ENCODE measurements at places on chromosomes 12 and 14. TPM values are rescaled to one million over a fixed set of nuclear protein-coding genes. Genes with fewer than 3 reads are reported as not detected.
A peak's percentile ranks its signal among the peaks of the same experiment; 100 is the strongest.

TCTN1 gene
- 15.4 TPM for total RNA-seq

DNA sequence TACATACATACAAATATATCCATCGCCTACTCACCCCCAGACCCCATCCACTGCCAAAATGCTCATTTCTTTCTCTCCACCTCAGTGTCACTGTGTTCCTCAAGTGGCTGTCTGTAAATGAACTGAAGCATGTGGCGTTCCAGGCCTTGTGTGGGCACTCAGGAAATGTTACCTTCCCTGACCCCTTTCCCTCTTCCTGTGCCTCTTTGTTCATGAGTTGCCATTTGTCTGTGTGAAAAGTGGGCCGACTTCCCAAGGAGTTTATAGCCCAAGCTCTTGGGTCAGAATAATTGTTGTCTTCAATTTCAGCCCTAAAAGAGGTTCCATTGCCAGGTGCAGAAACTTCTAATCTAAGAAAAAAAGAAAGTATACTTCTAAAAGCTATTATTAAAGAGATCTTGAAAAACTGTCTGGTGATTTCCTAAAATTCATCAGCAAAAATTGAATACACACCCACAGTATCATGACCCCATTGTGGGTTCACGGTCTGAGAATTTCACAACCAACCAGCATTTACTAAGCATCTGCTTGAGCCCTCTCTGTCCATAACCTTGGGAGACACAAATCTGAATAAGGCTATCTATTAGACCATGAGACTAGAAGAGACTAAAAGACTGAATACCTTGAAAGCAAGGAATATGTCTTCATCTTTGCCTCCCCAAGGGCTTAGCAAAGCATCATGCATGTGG, 201.4 kb upstream of the EEA1 start:
- no peak for DNase-seq

- peak; percentile 85 for DNase-seq
These were observed 8.1 kb upstream of the PPP1R1A start for GRCh38 chr12:54596526-54596946.

DNA sequence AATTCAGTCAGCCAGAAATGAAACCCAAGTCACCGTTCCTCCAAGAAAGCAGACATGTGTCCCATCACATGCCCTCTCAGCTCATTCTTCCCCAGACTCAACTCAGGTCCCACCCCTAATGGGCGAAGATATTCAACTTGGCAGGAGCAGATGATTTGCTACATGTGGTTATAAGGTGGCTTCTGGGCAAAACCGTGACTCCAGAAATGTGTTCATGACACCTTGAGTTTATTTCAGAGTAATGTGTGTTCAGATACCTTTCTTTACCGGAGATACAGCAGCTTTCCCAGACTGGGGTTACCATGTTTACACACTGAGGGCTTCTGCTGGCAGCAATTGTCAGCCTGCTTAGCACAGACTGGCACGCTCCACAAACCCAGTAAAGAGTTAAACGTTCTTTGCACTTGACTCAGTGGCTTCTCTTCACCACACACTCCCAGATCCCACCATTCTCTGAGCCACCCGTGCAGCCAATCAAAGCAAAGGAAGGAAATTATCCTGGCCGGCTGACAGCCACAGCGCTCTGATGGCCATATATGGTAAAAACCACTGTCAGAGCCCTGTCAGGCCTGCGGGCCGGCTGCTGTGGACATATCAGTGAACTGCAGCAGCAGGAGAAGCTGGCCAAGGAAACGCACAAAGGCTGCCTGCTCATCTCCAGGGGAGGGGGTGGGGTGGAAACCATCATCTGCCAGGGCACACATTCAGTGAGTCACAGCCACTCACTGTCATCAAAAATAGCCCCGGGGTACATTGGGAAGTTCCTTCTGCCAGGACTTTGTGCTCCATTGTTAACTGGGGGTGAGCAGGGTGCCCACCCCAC, 39.9 kb downstream of the CORO1C start:
- DNase-seq: peak; percentile 88

DNA sequence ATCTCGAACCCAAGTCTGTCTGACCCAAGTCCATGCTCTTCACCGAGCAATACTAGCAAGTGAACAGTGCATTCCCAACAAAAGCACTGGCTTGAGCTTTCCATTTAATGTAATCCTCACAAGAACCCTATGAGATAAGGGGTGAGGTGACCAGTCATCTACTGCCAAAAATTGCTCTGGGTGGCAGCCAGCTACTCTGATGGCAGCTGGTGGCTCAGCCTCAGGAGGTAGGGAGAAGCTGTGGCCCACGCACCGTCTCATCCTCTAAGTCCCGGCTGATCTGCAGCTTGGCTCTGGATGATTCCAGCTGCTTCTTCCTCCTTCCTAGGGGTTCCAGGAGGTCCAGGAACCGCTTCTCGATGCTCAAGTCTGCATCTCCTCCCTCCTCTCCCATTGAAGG, 75.2 kb downstream of the PLEKHG3 start:
- no peak for DNase-seq

- no peak for DNase-seq
These were observed 48.6 kb upstream of the PPP1R12A start for GRCh38 chr12:79983492-79983891.

GRCh38 chr12:45878630-45879255, 111.6 kb downstream of the SCAF11 start:
- peak; percentile 78 for DNase-seq

DNA sequence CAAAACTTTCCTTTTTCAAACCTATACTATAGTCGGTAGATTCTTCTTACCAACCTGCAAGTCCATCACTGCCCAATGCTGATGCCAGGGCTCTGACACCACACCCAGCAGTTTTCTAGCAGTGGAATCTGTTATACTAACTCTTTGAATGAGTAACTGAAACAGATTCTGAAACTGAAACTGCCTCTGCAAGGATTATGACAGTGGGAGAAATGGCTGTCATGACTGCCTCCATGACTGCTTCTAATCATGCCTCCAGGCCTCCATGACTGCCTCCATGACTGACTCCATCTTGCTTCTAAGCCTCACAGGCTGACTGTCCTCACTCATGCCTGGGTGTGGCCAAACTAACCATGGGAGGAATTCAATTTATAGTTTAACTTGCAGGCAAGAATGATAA, 29.4 kb upstream of the OXA1L start:
- DNase-seq: peak; percentile 83

DNA sequence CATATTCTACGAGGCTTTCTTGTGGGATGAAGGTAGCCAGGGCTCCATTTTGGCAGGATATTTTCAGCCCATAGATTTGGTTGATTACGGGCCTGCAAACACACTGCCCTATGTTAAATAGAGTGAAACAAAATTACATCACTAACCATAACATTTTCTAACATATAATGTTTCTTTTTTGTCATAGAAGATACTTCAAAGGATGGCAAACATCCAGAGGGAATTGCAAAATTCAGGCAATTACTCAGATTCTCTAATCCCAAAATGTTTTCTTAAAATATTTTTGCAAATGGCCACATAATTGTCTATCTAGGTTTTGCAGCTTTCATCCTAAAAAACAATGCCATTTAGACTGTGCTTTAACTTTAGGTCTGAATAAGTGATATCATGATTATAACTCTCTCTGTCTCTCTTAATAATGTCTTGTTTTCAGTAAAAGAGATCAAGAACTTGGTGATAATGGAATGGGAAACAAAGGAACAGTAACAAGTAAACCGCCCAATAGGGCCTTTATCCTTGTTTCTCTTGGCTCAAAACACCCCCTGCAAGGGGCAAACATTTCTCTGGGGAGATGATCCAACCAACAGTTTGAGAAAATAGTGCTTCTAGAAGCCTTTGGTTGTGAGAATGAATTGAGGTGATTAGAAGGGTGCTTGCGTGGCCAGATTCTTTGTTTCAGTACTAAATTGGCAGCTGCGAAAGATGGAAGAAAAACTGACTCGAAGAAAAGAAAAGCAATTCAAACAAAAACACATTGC, 54.4 kb upstream of the BTG1 start:
- DNase-seq: no peak

GRCh38 chr12:51028813-51029150, 2.6 kb upstream of the SLC11A2 start:
- DNase-seq: no peak

JPH4 gene
- total RNA-seq: not detected

GRCh38 chr14:69370061-69370460, 28.0 kb downstream of the ERH start:
- no peak for DNase-seq

GRCh38 chr14:89592961-89593360, 175.9 kb upstream of the FOXN3 start:
- DNase-seq: no peak

GRCh38 chr14:48325486-48325885, 650.1 kb upstream of the MDGA2 start:
- no peak for DNase-seq

GPR84 gene
- 1.5 TPM for total RNA-seq

GRCh38 chr14:102419716-102420115, 57.0 kb downstream of the TECPR2 start:
- DNase-seq: no peak

DNA sequence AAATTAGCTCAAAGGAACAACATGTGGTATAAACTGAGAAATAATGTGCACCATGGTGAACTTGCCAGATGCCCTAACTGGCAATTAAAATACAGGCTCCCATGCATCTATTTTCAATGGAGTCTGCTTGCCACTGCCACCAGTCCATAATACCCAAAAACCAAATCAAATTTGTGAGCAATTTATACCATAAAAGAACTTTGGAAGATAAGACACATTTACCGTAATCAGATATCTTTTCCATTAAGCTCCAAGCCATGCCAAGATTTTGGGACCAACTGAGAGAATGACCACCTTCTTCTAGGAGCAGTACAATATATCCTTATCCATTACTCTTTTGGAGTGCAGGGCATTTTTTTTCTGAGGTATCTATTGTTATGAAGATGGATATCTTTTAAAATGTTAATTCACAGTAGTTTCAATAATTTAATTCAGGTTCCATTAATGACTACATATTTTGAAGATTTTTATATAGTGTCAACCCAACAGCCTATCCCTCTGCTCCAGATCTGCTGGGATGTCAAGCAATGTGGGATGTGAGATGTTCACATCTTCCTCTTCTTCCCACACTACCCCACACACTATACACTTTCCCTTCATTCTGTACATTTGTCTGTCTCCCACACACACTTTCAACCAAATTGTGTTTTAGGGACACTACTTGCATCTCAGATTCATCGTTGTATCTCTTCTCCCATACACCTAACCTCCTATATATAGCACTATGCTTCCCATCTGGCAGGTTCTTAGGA, 53.3 kb downstream of the KIF21A start:
- peak; percentile 37 for DNase-seq

- DNase-seq: no peak
These were observed 14.1 kb downstream of the ARF3 start for GRCh38 chr12:48943221-48943620.

DNA sequence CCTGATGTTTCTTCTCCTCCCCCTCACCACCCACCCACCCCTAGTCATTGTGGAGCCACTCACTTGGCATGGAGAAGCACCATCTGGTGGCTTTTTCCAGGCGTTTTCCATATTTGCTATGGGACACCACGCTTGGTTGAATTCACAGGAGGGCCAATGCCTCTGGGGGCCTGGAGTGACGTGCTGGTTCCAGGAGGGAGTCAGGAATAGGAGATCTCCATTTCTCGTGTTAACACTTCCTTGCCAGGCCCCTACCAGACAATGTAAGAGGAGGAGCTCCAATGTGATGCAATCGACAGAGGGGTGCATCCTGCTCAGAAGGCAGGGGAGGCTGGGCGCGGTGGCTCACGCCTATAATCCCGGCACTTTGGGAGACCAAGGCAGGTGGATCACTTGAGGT, 21.6 kb upstream of the TESC start:
- DNase-seq: no peak

LRRC43 gene
- not detected for total RNA-seq

- DNase-seq: no peak
These were observed 14.7 kb upstream of the KDM2B start for GRCh38 chr12:121595520-121595919.

ING4 gene
- total RNA-seq: 15.8 TPM

GRCh38 chr14:101826351-101826750, 64.8 kb downstream of the PPP2R5C start:
- no peak for DNase-seq

PPM1H gene
- total RNA-seq: 0.12 TPM

DNA sequence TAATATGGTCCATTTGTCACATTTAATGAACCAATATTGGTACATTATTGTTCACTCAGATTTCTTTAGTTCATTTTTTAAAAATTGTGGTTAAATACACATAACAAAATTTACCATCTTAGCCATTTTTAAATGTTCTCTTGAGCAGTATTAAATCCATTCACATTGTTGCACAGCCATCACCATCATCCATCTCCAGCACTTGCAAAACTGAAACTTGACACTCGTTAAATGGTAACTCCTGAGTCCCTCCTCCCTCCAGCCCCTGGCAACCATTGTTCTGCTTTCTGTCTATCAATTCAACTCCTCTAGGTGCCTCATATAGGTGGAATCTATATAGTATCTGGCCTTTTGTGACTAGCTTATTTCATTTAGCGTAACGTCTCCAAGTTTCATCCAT, 86.4 kb downstream of the ACACB start:
- no peak for DNase-seq

DNA sequence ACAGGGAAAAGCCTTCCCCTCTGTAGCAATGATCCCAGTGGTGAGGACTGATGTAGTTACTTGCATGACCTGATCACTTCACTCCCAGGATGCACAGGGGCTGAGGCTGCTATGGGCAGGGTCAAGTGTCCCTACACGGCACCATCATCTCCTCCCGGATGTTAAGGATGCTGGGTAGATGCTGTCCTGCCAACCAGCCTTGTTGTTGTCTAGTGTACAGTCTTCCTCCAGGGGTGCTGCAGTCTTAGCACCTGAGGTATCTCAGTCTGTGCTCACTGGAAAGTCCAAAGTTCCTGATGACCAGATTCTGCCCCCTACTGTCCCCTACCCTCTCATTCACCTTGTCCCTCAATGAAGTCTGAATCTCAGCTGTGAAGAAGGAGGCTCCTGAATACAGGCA, 20.1 kb downstream of the CPM start:
- DNase-seq: no peak
